Stimulated activated CD8-positive, alpha-beta memory T cell treated with anti-CD3 and anti-CD28 coated beads, Interleukin-15, amount 100 ng/mL, for 24 hours (primary cell): ENCODE measurements at places on chromosomes 1 and 21.

- no peak for DNase-seq
These were observed 51.2 kb upstream of the RGS7 start for GRCh38 chr1:241408170-241408569.

DNA sequence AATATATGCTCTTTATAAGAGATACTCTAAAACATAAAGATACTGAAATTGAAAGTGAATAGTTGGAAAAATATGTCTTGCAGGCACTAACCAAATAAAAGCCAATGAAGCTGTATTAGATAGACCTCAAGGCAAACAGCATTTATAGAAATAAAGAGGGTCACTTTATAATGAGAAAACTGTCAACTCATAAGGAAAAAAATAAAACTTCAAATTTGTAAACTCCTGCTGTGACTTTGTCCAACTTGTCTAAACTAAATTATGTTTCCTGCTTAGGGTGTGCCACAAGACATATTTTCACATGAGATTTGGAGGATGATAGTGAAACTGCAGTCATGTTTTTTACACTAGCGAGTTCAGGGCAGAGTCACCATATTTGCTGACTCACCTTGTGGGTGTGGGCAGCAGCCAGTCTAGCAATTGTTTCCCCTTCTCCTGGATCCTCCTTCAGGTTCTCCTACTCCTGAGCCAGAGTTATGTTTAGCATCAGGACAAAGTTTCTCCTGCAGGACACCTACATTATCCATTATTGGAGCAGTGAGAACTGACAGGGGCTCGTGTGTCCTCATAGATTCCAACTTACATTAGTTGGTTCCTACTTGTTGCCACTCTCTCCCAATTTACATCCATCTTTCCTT, 43.8 kb downstream of the CD53 start:
- DNase-seq: no peak

DNA sequence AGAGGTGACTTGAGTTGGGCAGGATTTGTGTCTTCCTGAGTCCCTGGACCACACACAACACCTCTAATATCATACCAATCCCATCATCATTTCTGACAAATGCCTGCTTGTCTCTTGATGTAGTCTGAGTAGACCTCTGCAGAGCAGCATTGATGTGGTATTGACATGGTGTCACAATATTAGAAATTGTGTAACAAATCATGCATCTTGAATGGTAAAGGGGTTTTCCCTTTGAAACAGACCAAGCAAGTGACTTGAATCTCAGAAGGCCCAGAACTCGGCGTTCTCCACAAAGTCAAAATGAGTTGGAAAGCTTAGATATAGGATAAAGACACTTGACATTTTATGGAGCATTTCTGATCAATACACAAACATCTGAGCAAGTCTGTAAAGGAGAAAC, 72.7 kb upstream of the KIRREL1 start:
- DNase-seq: no peak

DNA sequence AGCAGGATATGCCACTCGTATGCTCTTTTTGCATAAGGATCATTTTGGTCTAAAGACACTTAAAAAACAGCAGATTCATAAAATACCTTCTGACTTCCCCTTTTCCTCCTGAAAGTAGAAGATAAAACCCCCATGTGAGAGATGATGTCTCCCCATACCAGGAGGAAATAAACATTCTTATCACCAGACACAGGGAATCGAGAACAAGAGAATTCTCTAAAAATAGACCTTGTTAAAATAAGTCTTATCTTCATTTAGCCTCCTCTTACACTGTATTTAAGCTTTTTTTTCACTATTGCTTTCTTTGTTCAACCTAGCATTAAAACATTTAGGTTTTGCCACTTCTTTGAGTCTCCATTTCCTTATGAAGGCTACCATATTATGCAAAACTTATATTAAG, 709.3 kb downstream of the KCNT2 start:
- no peak for DNase-seq

DNA sequence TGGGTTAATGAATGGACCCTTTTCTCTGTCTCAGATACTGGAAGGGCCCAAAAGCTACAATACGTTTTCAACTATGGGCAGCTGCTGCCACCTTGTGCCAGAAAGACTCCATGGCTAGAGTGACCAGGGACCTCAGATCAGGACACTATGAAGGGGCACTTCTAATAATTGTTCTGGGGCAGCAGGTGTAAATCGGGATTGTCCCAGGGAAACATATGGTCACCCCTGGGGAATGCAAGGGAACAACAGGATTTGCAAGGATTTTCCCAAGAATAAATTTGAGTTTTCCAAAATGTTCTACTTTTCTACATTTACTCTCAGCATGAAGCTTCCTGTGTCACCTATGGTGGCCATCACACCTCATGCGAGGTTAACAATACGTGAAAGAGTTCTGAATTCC, 12.0 kb upstream of the FCAMR start:
- no peak for DNase-seq

- peak; percentile 40 for DNase-seq
These were observed 31.9 kb upstream of the EDN2 start for GRCh38 chr1:41516168-41517061.

- DNase-seq: no peak
These were observed 143.0 kb downstream of the ZNF281 start for GRCh38 chr1:200266871-200267270.
